ENCODE measurements at places on chromosomes 12 and 14.

DNA sequence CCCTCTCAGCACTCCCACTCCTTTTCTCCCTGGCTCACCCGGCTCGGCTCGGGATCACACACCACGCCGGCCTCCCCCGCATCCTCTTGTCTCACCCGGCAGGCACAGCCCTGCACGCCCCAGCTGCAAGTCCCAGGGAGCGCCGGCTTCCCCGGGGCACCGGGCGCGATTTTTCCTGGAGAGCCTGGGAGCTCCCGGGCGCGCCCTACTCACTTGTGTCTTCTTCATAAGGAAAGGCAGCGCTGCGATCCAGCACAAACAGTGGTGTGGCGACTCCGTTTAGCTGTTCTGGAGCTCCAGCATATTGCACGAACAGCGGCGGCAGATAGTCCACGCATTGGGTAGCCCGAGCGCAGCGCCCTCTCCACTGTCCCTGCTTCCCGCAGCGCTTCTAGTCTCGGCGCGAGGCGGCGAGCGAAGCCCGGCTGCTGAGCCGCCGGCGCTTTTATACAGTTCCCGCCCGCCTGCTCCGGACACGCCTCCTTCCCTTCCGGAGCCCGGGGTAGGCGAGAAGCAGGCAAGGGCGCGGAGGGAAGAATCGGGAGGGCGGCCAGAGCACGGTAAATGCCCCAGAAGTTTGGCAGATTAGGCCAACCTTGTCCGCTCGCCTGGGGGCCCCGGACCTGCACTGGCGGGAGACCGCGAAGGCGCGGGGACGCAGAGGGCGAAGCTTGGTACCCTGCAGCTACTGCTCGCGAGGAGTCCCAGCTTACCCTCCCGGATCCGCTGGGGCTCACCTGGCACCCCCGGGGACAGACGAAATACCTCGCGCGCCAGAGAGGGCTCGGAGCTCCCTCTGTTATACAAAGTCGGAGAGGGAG is at the start of gene KITLG:
KITLG (minus strand) TSS at position 421 of the 821 bp plus-strand sequence; CDS start at position 228, 193 bp downstream.
- DNase-seq = peak; percentile 93

DNA sequence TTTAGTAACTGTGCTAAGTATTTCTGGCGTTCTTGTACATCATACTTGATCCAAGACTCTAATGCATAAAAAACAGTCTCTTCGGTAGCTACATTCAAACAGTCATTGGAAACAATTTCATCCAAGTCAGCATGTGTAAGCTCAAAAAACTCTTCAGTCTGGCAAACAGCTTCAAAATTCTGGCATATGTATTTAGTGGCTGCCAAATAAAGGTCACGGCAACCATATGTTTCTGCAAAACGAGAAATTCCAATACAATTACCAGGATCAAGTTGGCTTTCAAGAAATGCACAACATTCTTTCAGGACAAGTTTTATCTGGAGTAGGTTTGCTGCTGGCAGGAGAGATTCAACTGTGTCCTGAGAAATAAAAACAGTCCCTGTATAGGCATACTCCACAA is 16.5 kb downstream of the KLHL28 start:
- DNase-seq = no peak

- DNase-seq = no peak
Measured at GRCh38 chr14:92563359-92563758, 49.8 kb downstream of the RIN3 start.

GRCh38 chr12:76024942-76025600 is 6.5 kb downstream of the PHLDA1 start:
- no peak for DNase-seq

GRCh38 chr12:4003576-4003975 is 130.4 kb upstream of the PARP11 start:
- no peak for DNase-seq

GRCh38 chr12:82207556-82207955 is 150.6 kb downstream of the CCDC59 start:
- no peak for DNase-seq

- DNase-seq = peak; percentile 76
Measured at GRCh38 chr12:121697093-121697698, 15.4 kb upstream of the TMEM120B start.

- peak; percentile 61 for DNase-seq
Measured at GRCh38 chr14:104461676-104462449, 117.7 kb upstream of the C14orf180 start.

Data from neural progenitor cell (in vitro differentiated cells).